ENCODE measurements at places on chromosomes 2 and 18. TPM values are rescaled to one million over a fixed set of nuclear protein-coding genes. Genes with fewer than 3 reads are reported as not detected.

GCKR gene
- total RNA-seq, result 3.2 TPM

PLB1 gene
- total RNA-seq, result 0.33 TPM

REG3A gene
- not detected for total RNA-seq

SERPINB3 gene
- total RNA-seq, result not detected

KLHL29 gene
- total RNA-seq, result 8.2 TPM

PXDN gene
- total RNA-seq, result 560 TPM

IFIH1 gene
- total RNA-seq, result 5.9 TPM

Data from vein endothelial cell (primary cell).